ENCODE measurements at places on chromosomes 6 and 20.

GRCh38 chr6:113634352-113635163 is 222.6 kb upstream of the MARCKS start:
- DNase-seq, result no peak

GRCh38 chr6:118945217-118945616 is 10.3 kb upstream of the MCM9 start:
- no peak for DNase-seq

DNA sequence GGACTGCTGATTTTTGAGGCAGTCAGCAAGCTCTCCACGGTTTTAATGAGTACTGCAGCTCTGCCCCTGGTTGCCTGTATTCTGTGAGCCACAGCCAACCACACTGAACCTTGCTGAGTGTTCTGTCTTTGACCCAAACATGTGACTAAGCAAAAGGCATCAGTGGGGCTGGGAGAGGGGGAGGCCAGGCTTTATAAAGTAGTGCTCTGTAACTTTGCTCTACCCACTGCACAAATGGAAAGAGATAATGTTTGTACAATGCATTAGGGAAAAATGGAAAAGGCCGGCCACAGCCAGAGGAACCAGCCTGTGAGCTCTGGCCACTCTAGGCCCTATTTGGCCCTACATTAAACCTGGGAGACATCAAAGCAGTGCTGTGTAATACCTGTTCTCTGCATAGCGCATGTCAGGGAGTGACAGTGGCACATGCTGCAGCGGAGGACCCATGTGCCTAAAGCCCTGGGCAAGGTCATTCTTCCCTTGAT is 22.0 kb downstream of the KLHL31 start:
- DNase-seq, result no peak

DNA sequence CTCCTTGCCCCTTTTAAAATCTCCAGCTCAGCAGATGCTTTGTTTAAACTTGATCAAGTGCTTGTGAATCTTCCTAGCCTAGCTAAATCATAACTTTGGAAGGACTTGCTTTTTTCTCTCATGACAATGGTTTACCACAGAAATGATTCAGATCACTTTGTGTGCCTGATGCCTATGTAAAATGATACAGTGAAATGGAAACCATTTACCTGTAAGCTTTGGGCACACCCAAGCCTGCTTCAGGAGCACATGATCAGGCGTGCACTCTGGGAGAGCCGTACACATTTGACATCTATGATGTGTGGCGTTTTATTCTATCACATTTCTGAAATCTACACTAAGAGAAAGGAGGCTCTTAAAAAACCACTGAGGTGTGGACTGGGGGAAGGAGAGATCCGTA is 41.1 kb downstream of the PTPN1 start:
- peak; percentile 80 for DNase-seq

- no peak for DNase-seq
These were observed 125.3 kb downstream of the REV3L start for GRCh38 chr6:111357705-111358104.

- no peak for DNase-seq
These were observed 228.9 kb downstream of the ANKRD60 start for GRCh38 chr20:57999465-58000111.

- DNase-seq, result no peak
These were observed 63.0 kb upstream of the RBM24 start for GRCh38 chr6:17218023-17218748.

DNA sequence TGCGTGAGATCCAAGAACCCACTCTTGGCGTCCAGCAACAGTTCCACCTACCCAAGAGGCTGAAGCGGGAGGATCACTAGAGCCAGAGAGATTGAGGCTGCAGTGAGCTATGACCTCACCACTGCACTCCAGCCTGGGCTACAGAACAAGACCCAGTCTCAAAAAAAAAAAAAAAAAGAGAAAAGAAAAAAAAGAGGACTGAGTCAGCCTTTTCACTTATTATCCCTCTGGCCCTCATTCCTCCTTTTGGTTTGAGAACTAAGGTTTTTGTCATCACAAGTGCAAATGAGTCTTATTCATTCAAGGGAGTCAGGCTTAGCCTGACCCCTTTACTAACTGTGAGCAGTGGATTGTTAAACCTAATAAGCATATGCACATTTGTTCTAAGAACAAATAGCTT is 37.9 kb upstream of the JARID2 start:
- DNase-seq, result no peak

GRCh38 chr20:48620154-48620506 is 207.7 kb downstream of the PREX1 start:
- DNase-seq, result no peak

- no peak for DNase-seq
These were observed 135.1 kb downstream of the CEP57L1 start for GRCh38 chr6:109230453-109230852.

DNA sequence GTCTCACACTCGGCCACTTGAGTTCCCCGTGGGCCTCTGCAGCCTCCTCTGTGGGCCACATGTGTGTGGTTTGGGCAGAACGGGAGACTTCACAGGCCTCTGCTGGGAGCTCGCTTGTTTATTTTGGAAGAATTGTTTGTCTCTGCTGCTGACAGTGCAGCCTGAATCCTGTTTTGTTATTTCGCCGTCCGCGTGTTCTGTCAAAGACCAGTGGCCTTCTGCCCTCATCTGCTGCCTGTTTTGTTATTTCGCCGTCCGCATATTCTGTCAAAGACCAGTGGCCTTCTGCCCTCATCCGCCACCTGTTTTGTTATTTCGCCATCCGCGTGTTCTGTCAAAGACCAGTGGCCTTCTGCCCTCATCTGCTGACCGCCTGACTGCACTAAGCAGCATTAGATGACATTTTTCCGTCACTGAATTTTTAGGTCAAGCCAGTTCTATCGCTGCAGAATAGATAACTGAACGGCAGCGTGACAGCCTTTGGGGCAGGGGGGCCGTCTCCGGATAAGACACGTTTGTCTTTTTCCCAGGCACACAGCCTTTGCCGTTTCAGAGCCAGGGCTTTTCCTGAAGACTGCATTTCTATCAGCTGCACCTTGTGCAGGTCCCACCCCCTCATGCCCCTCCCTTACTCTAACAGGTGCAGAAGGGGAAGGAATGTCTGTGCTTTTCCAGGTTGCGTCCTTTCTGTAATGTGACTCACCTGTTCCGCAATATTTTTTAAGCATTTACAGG is 158.5 kb upstream of the AFDN start:
- no peak for DNase-seq

- DNase-seq, result no peak
These were observed 52.3 kb upstream of the TMEM170B start for GRCh38 chr6:11485271-11485670.

DNA sequence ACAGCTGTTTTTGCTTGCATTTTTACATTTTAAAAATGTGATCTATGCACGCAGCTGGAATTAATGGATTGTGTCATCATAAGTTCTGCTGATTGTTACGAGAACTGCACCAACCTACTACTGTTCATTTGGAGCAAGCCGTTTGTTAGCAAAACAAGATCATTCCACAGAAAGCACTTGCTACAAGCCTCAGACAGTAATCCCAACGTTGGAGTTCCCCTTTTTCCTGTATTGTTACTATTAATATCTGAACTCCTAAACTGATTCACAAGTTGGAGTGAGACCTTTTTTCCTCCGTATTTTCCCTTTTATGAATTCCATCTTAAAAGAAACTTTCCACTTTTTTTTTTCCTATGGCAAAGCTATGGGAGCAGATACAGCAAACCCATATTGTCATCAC is 3.5 kb downstream of the TENT5A start:
- no peak for DNase-seq

DNA sequence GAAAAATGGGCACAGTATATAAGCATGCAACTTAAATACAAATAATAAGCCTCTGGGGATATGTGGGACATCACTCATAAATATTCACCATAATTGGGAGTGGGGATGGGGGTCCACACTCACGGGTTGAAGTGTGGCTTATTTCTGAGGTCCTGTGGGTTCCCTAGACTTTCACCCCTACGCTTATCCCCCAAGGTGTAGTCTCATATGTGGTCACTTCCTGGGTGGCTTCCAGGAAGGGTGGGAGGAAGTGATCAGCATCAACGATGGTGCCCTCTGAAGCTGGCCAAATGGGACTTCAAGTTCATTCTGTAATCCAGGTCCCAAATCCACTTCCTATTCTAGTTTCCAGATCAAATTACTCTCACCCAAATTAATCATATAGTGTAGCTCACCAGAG is 59.5 kb downstream of the GNAS start:
- DNase-seq, result no peak

- DNase-seq, result no peak
These were observed 48.0 kb upstream of the NOP56 start for GRCh38 chr20:2604506-2604835.

- no peak for DNase-seq
These were observed 145.9 kb upstream of the CITED2 start for GRCh38 chr6:139520321-139520768.

DNA sequence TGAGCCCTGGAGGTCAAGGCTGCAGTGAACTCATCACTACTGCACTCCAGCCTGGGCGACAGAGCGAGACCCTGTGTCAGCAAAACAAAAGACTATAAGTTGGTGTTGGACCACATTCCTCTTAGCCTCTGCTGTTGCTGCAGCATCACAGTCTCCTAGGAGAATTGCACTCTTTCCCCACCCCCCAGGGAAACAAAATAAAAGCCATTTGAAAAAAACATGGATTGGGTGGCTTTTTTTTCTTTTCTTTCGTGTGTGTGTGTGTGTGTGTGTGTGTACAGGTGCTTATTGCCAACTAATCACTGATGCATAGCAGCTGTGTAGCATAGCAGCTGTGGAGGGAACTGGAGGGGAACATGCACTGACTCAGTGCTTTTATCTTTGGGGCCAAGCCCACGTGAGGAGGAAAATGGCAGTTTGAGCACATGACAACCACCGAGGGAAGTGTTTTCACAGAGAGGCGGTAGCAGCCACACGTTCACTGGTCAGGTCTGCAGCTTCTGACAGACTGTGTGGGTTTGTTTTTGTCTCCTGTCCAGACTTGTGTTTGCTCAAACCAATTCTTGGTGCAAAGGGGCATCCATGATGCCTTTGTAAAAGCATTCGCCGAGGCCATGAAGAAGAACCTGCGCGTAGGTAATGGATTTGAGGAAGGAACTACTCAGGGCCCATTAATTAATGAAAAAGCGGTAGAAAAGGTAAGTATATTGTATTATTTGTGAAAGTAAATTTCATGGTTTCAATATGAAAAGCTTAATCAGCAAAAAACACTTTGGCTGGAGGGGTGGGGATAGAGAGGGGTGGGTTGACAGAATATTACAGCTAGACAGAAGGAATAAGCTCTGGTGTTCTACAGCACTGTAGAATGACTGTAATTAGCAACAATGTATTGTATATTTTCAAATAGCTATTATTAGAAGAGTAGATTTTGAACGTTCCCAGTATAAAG is 27.7 kb downstream of the ALDH5A1 start:
- no peak for DNase-seq

DNA sequence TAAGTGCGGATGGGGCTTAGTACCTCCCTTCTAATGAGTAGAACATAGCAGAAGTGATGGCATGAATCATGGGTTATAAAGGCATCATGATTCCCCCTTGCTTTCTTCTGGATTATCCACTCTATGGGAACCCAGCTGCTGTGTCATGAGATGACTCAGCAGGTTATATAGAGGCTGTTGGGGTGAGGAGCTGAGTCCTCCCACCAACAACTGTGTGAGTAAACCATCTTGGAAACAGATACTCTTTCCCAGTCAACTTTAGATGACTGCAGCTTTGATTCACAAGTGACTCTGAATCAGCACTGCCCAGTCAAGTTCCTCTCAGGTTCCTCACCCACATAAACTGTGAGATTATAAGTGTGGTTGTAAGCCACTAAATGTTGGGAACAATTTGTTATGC is 46.3 kb downstream of the FAM83B start:
- no peak for DNase-seq

GRCh38 chr20:17129089-17129488 is 97.8 kb upstream of the PCSK2 start:
- no peak for DNase-seq

- DNase-seq, result peak; percentile 50
These were observed 551 bp downstream of the SYNCRIP start for GRCh38 chr6:85641897-85642773.

- DNase-seq, result peak; percentile 45
These were observed 84.7 kb upstream of the SUPT3H start for GRCh38 chr6:45462190-45463134.
